Left lung (tissue), 14 donors: ENCODE measurements at places on chromosomes 2 and 18. TPM values are rescaled to one million over a fixed set of nuclear protein-coding genes. Genes with fewer than 3 reads are reported as not detected.

DNA sequence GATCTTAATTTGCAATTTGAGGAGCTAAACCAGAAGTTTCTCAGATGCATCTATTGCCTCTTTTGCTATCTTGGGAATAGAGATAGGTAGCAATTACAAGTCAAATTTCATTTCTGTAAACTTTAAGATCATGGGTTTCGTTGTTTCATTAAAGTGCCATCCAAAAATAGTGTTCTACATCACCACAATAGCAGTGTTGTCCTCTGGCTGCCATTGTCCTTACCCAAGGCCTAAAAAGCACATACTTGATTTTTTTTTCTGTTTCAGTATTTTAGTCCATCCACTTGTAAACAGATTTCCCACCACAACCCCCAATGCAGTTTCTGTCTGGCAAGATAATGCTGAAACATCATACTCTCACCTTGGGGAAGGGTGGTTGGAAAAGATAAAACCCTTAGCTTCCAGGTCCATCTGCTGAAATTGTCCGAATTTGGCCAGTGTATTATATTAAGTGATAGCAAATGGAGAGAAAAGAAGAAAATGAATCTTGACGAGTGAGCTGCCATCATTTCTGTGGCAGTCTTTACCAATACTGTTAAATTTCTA, 136.2 kb downstream of the LCLAT1 start:
- no peak for DNase-seq

DNA sequence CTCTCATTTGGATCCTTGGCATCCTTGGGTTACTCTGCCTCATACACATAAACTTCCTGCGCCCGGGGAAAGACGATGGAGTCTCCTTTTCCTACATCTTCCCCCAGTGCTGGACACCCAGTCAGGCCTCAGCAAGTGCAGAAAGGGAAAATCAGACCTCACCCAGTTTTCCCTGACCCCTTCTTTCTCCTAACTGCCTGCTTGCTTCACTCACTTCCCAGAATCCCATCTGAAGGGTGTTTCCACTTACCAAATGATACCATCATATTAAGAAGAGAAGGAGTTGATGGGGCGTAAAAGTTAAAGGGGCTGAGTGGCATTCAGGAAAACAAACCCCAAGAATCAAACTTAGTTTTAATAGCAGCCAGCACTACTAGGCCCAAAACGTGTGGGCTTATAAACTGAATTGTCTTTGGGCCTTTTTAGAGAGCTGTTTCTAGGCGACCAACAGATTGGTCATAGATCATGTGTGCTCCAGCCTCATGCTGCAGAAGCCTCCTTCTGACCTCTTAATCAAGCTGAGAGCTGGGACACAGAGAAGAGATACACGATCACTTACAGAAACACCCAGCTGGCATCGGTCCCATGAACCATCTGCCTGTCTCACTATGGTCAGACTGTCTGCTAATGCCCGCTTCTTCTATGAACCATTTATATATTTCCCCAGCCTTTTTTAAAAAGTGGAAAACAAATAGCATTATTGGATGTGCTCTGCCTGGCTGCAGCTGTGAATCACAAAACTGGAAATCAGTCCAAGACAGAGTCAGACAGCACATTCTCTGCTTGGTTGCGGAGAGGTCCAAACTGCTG, 165.7 kb upstream of the SLC14A2 start:
- no peak for DNase-seq

GRCh38 chr2:180325416-180326120, 318.5 kb upstream of the CWC22 start:
- peak; percentile 25 for DNase-seq

GRCh38 chr2:152715854-152716428, 1.3 kb downstream of the PRPF40A start:
- DNase-seq: no peak

- peak; percentile 51 for DNase-seq
These were observed 223.1 kb downstream of the AGAP1 start for GRCh38 chr2:235716875-235717496.

GRCh38 chr2:144703852-144704708, 184.2 kb upstream of the ZEB2 start:
- no peak for DNase-seq

DNA sequence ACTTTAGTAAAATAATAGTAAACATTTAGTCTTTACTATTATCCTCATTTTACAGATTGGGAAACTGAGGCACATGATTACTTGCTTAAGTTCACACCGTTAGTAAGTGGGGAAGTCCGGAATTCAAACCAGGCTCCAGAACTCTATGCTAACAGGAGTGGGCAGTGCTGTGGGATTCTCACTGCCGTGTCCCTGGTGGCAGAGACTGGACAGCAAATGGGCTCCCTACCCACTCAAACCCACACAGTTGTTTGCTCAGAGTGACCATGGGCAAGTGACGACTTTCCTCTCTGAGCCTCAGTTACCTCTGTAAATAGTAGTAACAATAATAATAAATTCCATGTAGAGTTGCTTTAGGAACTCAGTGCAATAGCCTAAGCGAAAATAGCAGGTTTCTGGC, 24.0 kb downstream of the MAIP1 start:
- DNase-seq: no peak

- no peak for DNase-seq
These were observed 750 bp upstream of the CCDC150 start for GRCh38 chr2:196638765-196639164.

DNA sequence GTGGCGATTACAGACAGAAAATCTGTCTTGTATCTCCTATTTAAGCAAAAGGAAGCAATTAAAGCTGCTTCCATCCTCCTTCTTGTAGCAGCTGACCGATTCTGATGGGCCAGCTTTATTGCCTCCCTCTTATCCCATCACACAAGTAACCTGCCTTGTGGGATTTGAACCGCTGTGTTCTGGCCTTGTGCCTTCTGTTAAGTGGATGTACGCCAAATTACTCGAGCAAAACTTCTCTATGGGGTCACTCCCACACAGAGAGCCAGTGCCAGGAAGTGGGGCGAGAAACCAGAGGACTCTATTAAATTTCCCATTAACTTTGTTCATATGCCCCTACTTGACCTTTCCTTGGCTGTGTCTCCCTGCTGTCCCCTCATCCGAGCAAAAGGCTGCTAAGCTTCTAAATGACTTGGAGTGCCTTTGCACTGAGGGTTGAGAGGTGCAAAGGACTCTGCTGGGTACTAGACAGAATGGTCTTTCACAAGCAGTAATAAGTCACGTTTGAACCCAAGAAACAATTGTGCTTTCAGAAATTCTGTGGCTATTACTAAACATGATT, 672.5 kb downstream of the MBD2 start:
- no peak for DNase-seq

DNA sequence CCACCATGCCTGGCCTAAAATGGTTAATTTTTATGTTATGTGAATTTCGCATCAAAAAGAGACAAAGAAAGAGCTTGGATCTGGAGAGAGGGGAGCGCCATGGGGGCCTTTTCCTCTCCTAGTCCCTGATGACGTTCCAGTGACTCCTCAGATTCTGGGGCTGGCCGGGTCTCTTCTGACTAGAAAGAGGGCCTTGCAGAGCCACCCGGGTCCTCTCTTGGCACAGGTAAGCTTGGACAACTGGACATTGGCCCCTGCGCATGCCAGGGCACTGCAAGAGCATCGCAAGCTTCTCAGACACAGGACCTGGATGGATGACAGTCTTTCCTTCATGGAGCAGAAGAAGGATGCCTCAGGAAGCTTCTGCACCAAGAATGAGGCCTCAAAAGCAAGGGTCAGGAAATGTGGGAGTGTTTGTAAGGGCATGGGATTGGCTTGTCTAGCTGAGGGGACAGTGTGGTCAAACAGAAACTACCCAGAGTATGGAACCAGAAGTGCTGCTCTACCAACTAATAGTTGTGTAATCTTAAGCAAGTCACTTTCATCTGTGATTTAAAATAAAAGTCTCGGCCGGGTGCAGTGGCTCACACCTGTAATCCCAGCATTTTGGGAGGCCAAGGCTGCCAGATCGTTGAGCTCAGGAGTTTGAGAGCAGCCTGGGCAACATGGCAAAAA, 35.2 kb downstream of the FOSL2 start:
- peak; percentile 22 for DNase-seq

GRCh38 chr2:169343202-169343601, 19.1 kb downstream of the LRP2 start:
- no peak for DNase-seq

GRCh38 chr2:203209538-203209937, 29.3 kb upstream of the CYP20A1 start:
- DNase-seq: no peak

GRCh38 chr2:11787991-11788390, 41.6 kb downstream of the LPIN1 start:
- no peak for DNase-seq

DNA sequence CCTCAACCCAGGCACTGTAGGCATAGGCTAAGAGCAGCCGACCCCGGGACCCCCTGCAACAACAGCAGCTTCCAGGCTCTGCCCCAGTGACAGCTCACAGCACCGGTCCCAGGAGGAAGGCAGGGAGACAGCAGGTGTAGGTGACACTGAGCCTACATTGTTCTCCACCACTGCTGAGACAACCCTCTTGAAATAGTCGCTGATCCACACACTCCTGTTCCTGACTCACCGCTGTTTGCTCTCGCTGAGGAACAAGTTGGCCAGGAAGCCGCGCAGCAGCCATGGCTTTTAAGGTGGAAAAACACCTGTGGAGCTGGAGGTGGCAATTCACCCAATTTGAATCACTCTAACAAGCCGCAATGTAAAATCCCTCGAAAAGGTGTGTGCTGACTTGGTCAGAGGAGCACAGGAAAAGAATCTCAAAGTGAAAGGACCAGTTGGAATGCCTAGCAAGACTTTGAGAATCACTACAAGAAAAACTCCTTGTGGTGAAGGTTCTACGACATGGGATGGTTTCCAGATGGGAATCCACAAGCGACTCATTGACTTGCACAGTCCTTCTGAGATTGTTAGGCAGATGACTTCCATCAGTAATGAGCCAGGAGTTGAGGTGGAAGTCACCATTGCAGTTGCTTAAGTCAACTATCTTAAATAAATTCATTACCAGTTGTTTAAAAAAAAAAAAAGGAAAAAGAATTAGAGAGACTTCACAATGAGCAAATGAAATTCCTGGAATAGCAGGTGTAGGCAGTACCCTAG, 167.5 kb downstream of the ARL4C start:
- DNase-seq: no peak

- no peak for DNase-seq
These were observed 187.8 kb upstream of the ALPP start for GRCh38 chr2:232190796-232191195.

- DNase-seq: peak; percentile 82
These were observed 418.2 kb upstream of the ZEB2 start for GRCh38 chr2:144937910-144938709.

DNA sequence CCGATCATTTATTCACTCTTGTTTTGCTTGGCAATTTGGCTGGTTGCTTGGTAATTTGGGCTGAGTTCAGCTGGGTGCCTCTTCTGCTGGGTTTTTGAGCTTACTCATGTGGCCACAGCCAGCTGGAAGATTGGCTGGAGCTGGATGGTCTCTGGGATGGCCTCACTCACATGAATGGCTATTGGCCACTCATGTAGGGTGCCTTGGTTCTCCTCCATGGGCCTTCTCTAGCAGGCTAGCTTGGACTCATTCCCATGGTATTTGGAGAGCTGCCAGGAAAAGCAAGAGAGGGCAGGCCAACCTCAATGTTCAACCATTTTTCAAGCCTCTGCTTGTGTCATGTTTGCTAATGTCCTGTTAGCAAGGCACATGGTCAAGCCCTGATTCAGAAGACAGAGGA, 16.9 kb downstream of the ZAP70 start:
- DNase-seq: no peak

DNA sequence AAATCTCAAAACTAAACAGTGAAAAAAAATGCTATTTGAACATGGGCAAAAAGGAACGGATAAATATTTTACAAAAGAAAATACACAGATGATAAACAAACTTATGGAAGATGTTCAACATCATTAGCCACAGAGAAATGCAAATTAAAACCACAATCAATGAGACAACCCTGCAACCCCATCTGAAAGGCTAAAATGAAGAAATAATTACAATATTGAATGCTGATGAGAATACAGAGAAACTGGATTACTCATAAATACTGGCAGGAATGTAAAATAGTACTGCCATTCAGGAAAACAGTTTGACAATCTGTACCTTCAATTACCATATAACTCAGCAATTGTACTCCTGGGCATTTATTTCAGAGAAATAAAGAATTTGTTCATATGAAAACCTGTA, 193.1 kb upstream of the UBE2E3 start:
- no peak for DNase-seq

Gene PDK1
- polyA plus RNA-seq: 8.7 TPM

Gene SERPINB4
- not detected for polyA plus RNA-seq

Gene UGT1A8
- not detected for polyA plus RNA-seq

Gene PIEZO2
- polyA plus RNA-seq: 252 TPM

Gene FAM228A
- 1.0 TPM for polyA plus RNA-seq
